Stimulated activated CD4-positive, alpha-beta T cell treated with anti-CD3 and anti-CD28 coated beads, Interleukin-1b, Interleukin-23, amount 100 ng/mL, for 1 hour (primary cell): ENCODE measurements at places on chromosomes 1 and 21.
A peak's percentile ranks its signal among the peaks of the same experiment; 100 is the strongest.

- DNase-seq, result no peak
Observed at GRCh38 chr21:37767984-37768383, 148.3 kb downstream of the KCNJ6 start.

- DNase-seq, result peak; percentile 38
Observed at GRCh38 chr1:212457740-212458338, 25.1 kb downstream of the NENF start.

- no peak for DNase-seq
Observed at GRCh38 chr1:183896466-183897048, 91.6 kb downstream of the RGL1 start.

DNA sequence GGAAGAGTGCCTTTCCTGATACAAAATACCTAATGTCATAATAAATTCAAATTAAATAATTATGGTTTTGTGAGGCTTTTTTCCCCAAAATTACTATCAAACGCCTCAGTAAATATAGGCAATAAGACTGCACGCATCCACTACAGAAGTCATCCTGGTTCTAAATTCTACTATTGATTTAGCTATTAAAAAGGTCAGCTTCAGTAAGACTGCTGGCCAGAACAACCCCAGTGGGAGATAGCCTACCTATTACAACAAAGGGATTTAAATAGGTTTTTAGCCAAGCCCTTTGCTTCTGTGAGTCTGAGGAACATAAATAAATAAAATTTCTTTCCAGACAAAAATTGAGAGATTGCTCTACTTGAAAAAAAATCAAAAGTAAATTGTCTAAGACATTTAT lies 132.1 kb downstream of the PLPPR4 start:
- DNase-seq, result no peak
